ENCODE measurements at places on chromosomes 5 and 9.

GRCh38 chr9:105501414-105501813, 53.6 kb downstream of the FSD1L start:
- no peak for DNase-seq

- no peak for DNase-seq
Observed at GRCh38 chr9:18074041-18074440, 399.9 kb upstream of the ADAMTSL1 start.

- no peak for DNase-seq
Observed at GRCh38 chr5:39119404-39120051, 45.3 kb upstream of the RICTOR start.

DNA sequence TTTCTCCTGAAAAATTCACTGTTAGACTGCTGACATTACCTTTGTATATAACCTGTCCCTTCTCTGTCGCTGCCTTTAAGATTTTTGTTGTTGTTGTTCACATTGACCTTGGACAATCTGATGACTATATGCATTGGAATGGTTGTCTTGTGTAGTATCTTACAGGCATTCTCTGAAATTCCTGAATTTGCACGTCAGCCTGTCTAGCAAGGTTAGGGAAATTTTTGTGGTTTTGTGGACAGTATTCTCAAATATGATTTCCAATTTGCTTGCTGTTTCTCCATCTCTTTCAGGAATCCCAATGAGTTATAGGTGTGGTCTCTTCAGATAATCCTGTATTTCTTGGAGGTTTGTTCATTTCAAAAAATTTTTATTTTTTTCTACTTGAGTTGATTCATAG, 140.8 kb downstream of the PRR16 start:
- no peak for DNase-seq

- no peak for DNase-seq
Observed at GRCh38 chr9:89622933-89623861, 18.4 kb downstream of the GADD45G start.
